Activated B cell treated with CpG ODN at 0.5 μM for 24 hours (primary cell): ENCODE measurements at places on chromosomes 1 and 21. TPM values are rescaled to one million over a fixed set of nuclear protein-coding genes. Genes with fewer than 3 reads are reported as not detected.

Gene APCS
- not detected in 2 replicates for total RNA-seq

Gene SPRR3
- not detected in 2 replicates for total RNA-seq

Gene AGO4
- total RNA-seq: 12.2 and 14.4 TPM in 2 replicates

GRCh38 chr1:11578004-11578403 is 76.2 kb downstream of the FBXO2 start:
- no peak for DNase-seq

DNA sequence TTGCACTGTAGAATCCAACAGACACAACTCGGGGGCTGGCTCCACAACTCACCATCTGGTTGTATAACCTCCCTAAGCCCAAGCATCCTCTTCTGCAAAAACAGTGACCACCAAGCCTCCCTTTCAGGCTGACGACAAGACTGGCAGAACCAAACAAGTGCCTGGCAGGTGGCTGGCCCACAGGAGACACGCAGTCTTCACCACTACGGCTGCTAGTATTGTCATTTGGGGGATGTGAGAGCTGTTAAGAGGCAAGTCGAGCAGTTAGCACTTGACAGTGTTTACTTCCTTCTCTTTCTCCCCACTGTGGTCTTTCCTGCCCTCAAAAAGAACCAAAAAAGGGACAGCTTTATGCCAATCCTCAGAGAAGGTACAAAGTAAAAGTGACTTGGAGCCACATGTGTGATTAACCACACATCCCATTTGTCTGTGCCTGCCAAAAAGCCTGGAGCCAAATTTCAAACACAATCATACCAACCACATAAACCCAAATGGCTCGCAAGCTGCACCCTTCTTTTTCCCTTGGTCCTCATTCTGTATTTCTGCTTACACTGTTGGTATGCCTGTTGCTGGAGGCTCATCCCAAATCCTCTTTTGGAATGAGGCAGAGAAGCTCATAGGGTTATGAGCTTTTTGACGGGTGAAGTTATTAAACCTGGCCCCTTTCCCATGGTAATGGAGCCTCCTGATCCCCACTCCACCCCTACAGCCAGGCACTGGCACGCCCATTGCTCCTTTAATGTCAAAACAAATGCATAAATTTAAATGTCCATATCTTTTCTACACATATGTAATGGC is 94.1 kb downstream of the TGFBR3 start:
- no peak for DNase-seq

DNA sequence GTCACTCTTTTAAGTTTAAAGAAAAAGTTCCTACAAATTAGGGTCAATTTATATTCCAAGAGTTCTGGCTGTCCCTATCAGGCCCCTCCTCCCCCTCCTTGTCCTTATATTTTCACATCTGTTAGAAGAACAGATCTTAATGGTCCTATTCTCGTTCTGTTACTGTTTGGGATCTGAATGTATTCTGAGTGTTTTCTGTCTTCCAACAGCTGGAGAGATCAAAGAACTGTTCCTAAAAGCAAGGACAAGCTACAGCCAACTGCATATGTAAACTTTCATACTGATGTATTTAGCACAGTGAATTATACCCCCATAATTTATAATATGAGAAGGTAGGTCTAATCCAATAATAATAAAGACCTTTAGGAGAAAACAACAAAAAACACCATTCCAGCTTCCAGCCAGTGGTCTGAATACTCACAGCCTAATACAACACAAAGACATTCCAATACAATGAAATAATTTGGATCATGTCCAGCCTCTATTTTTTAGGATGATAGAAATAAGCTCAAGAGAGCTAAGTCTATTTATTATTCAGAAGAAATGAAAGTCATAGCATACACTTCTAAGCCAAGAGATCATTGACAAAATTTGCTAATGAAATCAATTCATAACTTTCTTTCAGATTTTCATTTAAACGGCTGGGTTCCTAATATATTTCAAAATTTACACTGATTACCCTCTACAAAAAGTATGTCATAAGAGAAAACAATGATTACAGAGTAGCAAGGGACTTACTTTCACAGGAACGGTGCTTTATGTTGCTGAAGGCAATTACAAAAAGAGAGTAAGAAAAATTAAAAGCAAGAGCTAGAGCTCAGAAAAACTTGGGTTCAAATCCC is 25.3 kb downstream of the WLS start:
- DNase-seq: no peak

DNA sequence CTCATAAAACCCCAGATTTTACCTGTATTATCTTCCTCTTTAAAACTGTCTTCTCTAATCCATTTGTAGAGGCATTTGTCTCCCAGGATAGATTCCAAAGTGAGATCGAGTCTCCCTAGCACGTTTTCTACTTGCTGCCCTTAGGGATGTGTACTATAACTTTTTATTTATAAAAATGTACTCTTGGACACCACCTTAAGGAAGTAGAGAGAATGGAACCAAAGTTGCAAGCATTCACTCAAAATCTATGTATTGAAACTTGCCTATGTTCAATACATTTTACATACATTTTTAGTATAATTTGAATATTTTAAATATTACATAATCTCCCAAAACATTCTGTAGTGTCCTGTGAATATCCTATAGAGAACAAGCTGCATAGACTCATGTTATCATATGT is 842 bp upstream of the SPRR2A start:
- no peak for DNase-seq
